ENCODE measurements at places on chromosomes 11 and 22.

DNA sequence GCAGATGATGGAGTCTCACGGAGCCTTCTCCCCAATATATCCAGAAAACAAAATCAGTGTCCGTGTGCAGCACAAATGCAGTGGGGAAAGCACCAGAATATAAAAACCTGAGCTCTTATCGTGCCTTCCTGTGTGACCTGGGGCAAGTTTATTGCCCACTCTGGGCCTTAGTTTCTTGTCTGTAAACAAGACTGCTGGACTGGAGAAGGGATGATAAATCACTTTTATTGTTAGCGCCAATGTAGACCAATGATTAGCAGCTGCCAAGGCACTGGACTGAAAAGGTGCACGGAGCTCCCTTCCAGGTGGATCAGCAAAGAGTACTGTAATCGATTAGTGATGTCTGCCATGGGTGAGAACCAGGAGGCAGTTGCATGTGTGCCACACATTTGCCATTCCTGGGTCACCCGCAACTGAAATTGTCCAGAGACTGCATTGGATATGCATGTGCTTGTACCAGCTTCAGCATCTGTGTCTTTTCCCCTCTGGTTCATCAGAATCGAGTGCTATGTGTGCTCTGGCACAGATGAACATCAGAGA lies 89.2 kb downstream of the TSPAN18 start:
- DNase-seq = no peak

- no peak for DNase-seq
Observed at GRCh38 chr11:134277183-134278001, 1.2 kb downstream of the GLB1L3 start.

- no peak for DNase-seq
Observed at GRCh38 chr22:46262449-46263215, 511 bp downstream of the PKDREJ start.

DNA sequence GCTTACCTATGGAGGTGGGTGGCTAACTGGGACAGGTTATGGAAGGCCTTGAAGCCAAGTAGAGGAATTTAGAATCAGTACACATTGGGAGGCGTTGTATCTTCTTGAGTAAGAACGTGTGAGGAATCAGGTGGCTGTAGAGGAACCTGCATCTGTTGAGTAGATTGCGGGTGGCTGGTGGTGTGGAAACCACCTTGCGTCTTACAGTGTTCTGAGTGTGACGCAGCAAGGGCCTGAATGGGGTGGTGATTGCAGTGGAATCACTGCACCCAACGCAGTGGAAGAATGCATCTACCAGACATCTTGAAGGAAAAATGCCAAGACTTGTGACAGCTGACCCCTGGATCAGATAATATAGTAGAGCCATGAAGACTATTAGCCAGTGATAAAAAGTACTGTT lies 110.8 kb upstream of the NNMT start:
- no peak for DNase-seq

DNA sequence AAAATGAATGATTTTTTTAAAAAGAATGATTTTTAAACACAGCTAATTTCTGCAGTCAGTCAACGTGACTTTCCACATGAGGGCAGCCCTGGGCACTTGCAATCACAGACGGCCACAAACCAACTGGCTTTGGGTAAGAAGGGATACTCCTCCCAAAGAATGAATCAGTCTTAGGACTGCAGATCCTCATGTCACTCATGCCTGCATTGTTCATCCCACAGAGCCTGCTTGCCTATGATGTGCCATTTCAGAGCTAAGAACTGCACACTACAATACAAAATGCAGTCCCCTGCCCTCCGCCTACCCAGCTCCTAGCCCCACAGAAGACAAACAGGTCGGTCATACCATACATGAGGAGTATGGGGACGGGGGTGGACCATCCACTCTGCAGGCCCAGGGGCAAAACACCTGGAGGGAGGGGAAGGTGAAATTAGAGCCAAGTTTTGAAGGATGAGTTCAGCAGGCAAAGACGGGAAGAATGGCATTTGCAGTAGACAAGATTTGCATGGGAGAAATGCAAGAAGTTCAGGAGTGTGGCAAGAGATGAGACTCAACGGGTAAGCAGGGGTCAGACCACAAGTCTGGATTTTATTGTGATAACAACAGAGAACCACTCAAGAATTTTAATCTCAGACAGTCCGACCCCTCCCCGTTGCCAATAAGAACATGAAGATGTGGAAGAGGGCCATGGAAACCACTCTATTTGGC lies 24.7 kb downstream of the PACSIN2 start:
- DNase-seq = no peak

GRCh38 chr22:18136563-18137320 lies 13.2 kb upstream of the USP18 start:
- no peak for DNase-seq

- DNase-seq = no peak
Observed at GRCh38 chr11:108221371-108221770, 1.1 kb downstream of the NPAT start.

- no peak for DNase-seq
Observed at GRCh38 chr11:13315517-13316432, 38.2 kb downstream of the BMAL1 start.

DNA sequence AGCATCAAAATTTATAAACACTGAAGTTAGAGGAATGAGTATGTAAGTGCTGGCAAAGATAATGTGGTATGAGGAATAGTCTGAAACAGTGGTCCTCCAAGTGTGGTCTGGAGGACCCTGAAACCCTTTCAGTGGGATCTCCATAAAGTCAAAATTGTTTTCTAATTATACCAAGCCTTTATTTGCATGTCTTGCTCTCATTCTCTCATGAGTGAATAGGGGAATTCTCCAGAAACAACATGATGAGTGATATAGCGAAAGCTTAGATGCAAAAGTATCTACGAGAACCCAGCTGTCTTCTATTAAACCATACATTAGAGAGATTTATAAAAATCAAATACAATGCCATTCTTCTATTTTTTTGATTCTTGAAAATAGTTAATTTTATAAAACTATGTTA lies 145.0 kb upstream of the RAG2 start:
- DNase-seq = no peak

DNA sequence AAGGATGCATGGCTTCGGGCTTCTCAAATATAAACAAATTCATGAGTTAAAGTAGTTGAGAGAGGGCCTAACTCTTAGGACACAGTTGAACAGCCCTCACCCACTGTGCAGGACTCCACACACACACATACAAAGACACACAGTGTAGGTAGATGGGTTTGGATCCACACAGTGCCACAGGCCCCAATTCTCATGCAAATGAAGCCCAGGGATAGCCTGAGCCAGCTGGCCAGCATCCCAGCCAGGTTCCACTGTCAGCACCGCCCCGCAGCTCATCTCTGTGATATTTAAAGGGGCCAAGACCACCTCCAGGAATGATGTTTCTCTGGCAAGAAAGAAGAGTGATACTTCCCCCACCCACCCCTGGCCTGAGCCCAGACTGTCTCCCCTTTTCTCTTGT lies 11.7 kb downstream of the SLC35C1 start:
- DNase-seq = no peak

DNA sequence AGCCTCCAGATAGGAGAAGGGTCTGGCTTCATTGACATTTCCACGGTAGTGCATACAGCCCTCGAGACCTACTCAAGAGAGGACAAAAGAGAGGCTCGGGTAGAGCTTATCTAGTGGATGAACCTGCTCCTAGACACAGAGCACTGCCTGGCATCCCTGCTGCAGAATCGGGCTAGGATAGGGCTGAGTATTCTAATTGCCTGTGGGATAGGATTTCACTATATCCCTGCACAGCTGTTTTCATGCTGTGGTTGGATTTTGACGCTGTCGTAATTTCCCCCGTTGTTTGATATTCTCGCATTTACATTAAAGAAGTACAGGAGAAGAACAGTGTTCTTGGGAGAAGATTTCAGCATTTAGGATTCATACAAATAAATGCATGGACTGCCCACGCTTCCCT lies 107.8 kb downstream of the KIRREL3 start:
- no peak for DNase-seq

- no peak for DNase-seq
Observed at GRCh38 chr11:108117746-108118371, 3.5 kb upstream of the ACAT1 start.

DNA sequence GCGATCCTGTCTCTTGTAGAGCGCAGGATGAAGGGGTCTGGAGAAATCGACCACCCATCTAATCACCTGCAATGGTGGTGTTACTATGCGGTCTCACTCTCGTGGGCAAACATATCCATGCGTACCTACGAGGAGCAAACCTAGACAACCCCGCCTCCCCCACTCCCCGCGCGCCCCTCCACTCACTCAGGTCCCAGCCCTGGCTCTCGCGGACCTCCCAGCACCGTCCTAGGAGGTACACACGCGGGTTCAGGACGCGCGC lies 887 bp downstream of the TRPC6 start:
- no peak for DNase-seq

GRCh38 chr22:19868773-19869471 lies 14.2 kb upstream of the GNB1L start:
- DNase-seq = no peak

GRCh38 chr11:132755934-132756333 lies 776.4 kb downstream of the OPCML start:
- no peak for DNase-seq

DNA sequence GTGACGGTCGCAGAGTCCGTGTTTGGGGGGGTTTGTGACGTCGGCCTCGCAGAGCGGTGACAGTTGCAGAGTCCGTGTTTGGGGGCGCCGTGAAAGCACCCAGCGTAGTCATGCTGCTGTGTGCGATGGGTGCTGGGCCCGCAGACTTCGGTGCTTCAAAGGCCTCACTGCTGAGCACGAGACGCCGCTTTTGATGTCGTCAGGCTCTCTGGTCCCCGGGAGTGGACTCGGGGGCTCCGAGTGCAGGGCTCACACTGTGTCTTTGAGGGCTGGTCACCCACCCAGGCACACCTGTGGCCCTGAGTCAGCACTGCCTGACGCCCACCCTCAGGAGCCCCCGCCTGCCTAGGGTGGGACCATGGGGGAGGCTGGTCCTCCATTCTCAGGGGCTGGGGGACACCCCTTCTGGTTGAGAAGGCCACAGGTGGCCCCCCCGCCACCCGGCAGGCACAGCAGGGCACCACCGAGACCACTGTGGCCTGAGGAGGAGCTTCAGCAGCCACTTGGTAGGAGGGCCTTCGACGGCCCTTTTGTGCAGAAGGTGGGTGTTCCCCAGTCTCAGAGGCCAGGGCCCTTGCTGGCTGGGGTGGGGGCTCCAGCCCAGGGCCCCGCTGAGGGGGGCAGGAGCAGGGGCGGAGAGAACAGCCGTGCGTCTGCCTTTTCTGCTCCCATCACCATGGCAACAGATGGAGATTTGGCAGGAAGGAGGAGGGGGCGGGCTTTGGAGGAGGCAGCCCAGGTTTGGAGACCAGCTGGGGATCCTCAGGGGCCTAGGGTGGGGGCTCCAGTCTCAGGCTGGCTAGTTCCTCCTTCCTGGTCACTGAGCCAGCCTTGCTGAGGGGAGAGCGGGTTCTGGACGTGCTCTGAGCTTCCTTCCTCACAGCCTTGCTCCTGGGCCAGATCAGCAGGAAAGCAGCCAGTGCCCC lies 20.9 kb downstream of the BRSK2 start:
- DNase-seq = no peak

- no peak for DNase-seq
Observed at GRCh38 chr11:108405706-108406105, 61.6 kb downstream of the C11orf65 start.

- no peak for DNase-seq
Observed at GRCh38 chr11:2844116-2844842, 41.3 kb downstream of the CDKN1C start.

DNA sequence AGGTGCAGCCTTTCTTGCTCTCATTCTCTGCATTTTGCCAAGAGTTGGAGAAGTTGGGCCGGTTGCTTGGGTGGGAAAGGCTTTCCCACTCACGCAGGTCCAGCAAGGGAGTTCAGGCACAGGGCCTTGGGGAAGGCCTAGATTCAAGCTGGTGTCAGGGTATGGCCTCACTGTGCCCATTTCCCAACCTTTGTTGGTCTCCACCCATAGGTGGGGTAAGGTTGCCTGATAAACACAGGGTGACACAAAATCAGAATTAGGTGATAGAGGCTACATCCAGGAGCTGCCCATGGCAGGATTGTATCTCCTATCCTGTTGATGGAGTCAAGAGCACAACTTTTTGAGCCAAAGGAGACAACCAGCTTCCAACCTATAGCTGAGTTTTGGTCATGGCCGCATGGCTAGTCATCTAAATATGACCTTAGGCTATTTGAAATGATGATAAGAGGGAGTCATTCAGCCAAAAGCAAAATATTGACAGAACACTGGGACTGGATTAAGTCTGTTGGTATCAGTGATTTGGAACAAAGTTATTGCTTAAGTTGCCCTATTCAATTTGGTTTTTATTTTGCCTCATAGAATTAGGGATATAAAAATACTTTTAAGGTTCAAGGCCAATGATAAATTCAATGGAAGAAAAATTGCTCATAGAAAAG lies 20.9 kb downstream of the CAT start:
- DNase-seq = no peak

DNA sequence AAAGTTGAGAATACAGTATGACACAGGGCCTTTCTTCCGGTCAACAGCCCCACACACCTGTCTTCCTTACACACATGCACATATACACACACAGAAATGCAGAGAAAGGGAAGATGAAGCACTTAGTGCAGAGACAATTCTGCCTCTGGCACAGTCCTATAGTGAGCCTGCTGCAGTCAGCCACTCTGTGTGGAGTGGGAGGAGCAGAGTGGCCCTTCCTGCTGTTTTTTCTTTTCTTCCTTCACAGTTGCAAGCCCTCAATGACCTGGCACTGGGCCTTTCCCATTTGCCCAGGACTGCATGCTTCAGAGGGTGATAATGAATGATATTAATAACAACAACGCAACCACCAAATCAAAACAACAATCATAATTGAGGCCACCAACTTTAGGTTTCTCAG lies 527.0 kb upstream of the B3GAT1 start:
- no peak for DNase-seq

GRCh38 chr11:112625814-112626213 lies 335.4 kb upstream of the NCAM1 start:
- no peak for DNase-seq

GRCh38 chr22:30931541-30932300 lies 36.9 kb downstream of the MORC2 start:
- DNase-seq = no peak

DNA sequence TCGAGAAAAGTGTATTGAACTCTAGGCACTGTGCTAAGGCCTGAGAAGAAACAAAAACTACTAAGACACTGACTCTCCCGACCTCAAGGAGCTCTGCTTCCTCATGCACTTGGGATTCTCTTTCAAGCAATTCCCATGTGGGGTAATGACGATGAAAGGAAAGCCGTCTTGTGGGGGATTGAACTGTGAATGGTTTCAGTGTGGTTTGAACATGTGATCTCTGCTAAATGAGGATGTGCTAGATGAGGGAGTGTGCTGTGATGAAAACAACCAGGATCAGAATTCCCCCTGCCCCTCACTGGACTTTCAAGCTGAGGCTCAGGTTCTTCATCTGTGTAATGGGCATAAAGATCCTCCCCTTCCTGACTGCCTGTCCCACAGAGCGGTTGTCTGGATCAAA lies 74.9 kb downstream of the DEPDC5 start:
- no peak for DNase-seq

GRCh38 chr11:12288212-12288930 lies 89.0 kb upstream of the PARVA start:
- no peak for DNase-seq

DNA sequence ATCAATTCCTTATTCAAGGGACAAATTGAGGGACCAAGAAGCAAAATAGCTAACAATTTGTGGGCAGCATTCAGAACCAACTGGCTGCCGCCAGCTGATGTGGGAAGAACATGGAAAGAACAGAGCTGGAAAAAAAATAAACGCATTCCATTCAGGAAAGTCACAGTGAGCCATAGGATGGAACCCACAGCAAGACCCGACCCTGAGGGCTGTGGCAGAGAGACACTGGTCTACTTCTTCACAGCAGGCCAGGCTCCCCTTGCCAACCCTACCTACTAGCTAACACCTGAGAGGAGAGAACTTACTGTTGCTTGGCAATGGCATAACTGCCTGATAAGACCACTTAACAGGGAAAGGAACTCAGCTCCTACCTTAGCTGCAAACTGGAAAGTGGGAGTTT lies 123.5 kb upstream of the APOA1 start:
- DNase-seq = no peak
